Stimulated activated CD4-positive, alpha-beta T cell treated with anti-CD3 and anti-CD28 coated beads, Interleukin-1b, Interleukin-23, amount 100 ng/mL, for 1 hour (primary cell): ENCODE measurements at places on chromosomes 1 and 21.

DNA sequence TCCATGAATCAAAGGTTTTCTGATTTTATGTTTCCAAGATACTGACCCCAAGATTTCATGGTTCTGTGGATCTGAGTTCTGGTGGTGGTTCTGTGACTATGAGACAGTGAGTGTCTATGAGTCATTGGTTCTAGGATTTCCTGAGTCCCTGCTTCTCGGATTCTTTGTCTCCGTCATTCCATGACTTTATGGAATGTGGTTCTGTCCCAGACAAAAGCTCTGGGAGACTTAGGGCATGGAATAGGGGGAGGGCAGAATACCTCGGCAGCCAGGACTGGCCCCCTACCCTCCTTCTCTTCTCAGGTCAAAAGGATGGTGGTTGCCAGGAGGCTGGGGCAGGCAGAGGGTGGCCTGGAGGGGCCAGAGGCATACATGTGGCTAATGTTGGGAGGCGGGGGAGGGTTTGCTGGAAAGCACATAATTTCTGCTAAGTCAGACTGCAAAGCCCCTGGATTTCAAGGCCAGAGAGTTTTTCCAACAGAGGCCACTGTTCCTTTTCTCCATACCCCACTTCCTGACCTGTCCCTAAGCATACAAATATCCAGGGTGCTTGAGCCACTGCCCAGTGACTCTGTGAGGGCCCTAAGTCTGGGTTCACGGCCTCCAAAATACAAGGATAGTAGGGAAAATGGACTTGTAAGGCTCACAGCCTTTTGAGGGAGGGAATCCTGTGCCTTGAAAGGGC lies 17.2 kb downstream of the CDCP2 start:
- DNase-seq, result no peak

DNA sequence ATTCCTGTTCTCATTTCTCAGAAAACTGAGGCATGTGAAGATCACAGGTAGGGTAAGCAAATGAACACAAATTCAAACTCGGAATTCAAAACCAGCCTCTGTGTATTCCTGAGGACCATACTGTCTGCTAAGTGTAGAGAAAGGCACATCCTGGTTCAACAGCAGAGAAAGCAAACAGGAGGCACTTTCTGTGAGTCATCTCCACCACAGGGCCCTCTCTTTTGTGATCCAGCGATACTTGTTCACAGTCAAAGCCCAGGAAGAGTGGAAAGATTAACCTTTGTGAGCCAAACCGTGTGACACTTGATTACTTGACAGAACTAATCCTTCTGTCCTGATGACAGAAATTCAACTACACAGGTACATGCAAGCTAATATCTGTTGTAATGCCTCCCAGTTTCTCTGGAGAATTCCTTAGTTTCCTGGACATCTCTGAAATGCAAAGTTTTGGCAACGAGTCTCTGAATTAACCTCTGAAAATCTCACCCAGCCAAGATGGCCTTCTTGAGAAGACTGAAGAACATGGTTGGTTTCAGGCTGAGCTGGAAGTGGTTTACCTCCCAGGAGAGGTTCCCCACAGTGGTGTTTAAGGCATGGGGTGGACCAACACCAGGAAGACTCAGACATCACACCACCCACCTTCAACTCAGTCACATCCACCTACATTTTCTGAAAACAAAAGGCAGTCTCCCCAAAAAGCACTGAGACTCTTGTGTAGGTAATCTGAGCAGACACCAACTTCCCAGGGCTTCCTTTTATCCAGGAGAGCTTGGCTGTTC lies 98.2 kb upstream of the ERG start:
- no peak for DNase-seq

- DNase-seq, result no peak
Measured at GRCh38 chr1:119045096-119045746, 57.1 kb upstream of the TBX15 start.

- no peak for DNase-seq
Measured at GRCh38 chr1:54080598-54081049, 27.2 kb downstream of the TCEANC2 start.

- DNase-seq, result no peak
Measured at GRCh38 chr1:82844911-82845827, 1044.4 kb downstream of the ADGRL2 start.

DNA sequence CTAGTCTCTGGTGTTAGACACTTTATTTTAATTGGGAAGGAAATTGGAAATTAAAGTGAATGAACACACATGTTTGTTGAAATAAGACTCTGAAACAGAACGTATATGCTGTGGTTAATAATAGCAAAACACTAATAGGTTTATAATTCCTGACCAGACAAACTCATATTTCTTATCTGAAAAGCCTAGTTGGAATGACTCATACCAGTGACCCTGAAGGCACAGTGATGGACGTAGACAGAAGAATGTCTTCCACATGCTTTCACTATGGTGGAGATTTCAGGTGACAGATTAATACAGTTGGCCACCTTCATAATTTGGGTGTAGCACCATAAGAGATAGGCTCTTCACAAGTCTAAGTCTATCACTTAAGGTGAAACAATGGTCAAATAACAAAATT lies 83.0 kb upstream of the COL11A1 start:
- no peak for DNase-seq

- no peak for DNase-seq
Measured at GRCh38 chr1:221141606-221142285, 262.5 kb downstream of the HLX start.

DNA sequence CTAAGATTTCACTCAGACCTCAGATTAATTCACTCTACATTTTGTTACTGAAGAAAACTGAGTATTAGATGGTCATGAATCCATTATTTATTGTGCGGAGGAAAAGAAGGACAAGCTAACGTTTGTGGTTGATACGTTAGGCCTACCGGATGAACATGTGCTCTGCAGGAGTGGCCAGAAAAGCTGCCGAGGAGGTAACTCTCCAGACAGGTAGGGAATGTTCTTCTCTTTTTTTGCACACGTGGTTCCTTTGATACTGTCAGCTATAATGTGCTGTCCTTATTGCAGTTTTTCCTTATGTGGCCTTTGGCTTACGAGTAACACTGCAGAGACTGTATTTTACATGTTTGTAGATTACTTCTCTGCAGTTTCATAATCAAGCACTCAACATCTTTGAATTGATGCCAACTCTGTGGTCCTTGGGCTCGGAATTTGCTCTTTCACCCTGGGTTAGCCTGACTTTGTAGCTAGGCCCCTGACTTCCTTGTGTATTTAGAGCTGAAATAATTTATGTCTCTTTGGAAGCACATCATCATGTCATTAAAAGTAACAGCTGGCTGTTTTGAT lies 13.6 kb downstream of the MTR start:
- DNase-seq, result no peak

DNA sequence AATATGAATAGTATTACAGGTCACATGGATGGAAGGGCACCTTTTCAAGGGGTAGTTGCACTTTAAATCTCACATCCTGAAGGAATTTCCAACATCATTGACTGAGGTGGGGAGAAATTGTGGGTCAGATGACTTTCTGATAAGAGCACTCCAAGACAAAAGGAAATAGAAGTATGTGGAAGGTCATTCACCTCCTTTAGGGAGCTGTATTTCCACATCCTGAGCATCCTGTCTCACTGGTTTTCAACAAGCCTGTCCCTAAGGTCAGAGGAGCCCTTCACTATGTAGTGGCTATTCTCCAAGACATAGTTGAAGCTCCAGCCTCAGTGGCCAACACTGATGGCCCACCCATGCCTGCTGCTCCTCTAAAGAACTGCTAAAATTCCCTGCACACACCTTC lies 76.5 kb downstream of the ATP1A1 start:
- DNase-seq, result no peak

GRCh38 chr1:109624201-109625010 lies 4.8 kb downstream of the AMPD2 start:
- DNase-seq, result no peak

- no peak for DNase-seq
Measured at GRCh38 chr1:191687721-191688120, 470.5 kb upstream of the RGS18 start.

DNA sequence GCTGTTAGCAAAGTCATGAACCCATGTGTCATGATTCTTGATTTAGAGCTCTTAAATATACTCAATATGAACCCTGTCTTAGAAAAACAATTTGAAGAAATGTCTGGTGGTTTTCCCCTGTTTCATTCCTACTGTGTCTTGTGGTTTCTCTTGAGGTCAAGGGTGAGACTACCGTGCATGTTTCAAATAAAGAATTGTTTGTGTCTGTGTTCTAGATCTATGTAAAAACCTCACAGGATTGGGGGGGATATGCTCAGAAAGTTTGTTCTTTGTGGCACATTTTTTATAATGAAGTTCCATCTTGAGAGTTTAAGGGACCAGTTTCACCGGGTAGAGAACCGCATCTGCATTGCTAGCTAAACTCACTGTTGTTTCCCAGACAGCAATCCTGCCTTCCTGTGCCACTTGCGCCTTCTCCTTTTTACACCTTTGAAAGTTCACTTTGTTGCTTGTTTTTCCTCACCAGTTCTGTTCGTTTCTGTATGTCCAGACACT lies 30.9 kb upstream of the CACYBP start:
- DNase-seq, result no peak

GRCh38 chr1:90881034-90881433 lies 140.8 kb downstream of the ZNF644 start:
- no peak for DNase-seq

DNA sequence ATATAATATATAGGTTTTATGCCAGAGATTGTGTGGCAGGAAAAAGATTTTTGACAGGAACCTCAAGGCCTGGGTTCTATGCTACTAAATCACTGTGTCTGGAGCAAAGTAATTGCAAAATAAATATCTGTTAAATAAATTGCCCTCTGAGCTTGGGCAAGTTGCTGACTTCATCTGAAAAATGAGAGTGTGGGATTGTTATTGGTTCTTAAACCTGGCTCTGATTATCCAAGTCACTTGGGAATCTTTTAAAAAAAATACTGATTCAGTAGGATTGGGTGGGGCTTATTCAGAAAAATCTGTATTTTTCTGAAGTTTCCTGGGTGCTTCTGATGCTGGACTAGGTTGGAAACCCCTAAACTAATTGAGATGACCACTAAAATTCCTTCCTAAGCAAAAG lies 174.1 kb upstream of the SGIP1 start:
- no peak for DNase-seq

DNA sequence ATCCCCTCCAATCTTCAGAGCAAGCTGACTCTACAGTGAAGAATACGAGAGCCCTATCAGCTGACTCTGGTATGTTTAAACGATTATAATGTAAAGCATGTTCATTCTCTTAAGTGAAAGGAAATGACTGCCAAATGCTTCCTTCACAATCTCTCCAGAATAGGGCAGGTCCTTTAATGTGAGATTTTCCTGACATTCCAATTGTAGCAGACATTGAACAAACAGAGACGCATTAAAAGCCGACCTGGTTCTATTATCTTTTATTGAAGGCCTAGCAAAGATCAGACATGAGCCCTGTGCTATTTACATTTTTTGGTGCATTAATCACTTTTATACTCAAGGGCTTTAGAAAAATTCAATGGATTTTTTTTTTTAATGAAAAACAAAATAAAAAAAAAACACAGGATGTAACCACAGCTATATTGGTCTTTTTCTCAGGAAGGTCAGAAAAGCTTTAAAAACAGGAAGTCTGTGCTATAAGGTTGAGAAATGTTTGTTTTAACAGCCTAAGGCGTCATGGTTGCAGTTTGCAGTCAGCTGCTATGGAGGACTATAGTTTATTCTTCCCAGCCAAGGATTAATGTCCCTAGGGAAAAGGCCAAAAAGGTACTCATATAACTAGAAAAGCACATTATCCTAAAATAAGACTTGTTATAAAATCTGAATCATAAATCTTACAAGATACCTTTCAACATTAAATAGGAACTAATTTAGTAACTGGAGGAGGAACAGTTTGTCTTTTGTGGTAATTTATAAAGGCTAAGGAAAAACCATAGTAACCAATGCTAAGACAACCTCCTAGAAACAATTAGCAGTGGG lies 104.8 kb downstream of the RERE start:
- DNase-seq, result no peak

DNA sequence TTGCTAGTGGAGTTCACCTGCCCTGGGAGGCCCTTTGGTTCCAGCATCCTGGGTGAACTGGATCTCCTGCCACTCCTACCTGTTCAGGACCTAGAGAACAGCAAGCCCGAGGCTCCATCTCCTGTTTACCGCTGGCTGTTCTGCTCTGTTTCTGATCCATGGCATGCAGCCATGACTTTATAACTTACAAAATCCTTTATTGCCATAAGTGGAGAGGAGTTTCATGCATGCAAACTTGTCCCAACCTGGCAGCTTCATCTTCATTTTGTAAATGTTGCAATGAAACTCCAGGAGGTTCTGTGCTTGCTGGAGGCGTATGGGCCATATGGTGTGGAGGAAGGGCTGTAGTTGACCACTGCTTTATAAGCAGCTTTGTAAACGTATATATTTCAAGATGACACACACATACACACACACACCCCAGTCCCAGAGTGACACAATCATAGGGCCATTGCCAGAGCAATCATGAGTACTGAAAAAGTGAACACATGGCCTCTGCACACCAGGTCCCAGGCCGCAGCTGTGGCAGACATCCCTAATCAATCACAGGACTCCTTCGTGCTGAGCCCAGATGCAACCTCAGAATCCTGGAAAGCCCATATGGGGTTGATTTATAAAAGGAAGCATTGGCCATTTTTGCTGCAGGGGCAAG lies 69.0 kb downstream of the UBIAD1 start:
- DNase-seq, result no peak

DNA sequence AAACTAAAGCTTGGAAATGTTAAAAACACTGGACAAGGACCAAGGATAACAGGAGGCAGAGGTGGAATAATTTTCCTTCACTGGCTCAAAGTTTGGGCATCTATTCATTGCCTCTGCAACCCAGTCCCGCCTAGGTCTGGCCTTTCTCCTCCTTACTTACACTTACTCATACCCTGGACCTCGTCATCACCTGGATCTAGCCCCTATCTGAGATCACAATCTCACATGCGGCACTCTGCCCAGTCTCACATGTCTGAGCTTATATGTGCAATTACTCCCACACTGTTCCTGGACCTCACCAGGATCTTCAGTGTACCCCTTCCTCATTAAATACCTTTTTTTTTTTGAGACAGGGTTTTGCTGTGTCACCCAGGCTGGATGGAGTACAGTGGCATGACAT lies 37.6 kb downstream of the NVL start:
- no peak for DNase-seq

GRCh38 chr1:33886496-33886895 lies 22.6 kb downstream of the HMGB4 start:
- no peak for DNase-seq

DNA sequence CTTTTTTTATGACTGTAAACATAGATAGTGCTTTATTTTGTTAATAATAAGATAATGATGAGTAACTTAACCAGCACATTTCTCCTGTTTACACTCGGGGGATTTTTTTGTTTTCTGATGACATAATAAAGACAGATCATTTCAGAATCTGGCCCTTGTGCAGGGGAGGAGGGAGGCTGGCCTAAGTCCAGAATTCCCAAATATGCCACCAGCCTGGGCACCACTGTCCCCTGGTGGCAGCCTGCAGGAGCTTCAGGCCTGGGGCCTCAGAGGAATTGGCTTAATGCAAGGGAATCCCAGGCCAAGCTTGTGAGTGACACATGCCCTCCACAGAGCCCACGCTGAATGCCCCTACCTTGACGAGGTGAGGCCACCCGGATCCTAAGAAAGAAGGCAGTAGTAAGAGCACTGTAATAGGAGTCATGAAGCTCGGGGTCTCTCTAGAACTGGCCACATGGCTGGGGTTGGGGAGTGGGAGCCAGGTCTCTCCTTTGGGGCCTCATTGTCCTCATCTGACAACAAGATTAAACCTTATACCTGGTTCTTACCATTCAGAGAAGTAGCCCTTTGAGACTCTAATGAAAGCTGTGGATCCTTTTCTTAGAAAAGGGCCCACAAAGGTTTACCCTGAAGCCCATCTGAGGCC lies 24.1 kb downstream of the ETNK2 start:
- DNase-seq, result no peak

- DNase-seq, result no peak
Measured at GRCh38 chr1:171112119-171112518, 21.4 kb downstream of the FMO3 start.
